ENCODE measurements at places on chromosomes 11 and 22.

DNA sequence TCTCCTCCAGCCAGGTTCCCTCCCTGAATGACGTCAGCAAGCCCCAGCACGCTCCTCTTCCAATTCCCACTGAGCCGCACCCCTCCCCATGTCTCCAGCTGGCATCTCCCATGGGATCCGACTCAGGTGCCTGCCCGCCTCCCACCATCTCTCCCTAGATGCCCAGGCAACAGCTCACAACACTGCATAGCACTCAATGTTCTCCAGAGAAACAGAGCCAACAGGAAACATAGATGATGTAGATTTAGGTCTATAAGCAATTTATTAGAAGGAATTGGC is 532.3 kb downstream of the BRD1 start:
- no peak for DNase-seq

DNA sequence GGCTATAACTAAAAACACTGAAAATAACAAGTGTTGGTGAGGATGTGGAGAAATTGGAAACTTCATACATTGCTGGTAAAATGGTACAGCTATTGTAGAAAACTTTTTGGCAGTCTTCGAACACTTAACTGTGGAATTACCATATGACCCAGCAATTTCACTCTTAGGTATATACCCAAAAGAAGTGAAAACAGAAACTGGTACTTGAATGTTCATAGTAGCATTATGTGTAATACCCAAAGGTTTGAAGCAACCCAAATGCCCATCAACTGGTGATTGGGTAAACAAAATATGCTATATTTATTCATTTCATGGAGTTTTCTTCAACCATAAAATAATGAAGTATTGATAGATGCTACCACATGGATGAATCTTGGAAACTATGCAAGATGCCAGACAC is 40.8 kb upstream of the FTH1 start:
- no peak for DNase-seq

DNA sequence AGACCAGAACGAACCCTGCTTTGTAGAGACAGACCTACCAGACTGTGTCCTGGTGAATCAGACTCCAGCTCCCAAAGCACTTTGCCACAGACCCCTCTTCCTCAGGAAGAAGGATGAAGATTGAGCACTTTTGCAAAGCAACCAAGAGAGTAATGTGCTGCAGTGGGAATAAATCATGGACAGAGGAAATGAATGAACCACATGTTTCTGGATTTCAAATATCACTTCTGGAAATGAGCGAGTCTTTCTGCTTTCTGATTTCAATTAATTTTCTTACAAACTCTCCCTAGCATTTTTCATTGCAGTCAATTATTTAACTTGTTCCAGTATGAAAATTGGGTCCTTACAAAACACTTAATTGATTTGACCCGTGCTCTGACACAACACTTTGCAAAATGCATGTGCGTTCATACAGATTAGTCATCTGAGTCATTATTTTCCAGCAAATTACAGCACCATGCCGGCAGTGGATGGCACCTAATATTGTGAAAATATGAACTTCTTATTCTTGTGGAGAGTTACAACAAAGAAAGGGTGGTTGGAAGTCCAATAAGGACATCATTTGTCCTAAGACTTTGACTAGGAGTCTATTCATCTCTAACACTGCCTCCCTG is 315.9 kb upstream of the CCDC90B start:
- no peak for DNase-seq

- DNase-seq = no peak
Measured at GRCh38 chr11:65821107-65821506, 12.7 kb upstream of the SNX32 start.

DNA sequence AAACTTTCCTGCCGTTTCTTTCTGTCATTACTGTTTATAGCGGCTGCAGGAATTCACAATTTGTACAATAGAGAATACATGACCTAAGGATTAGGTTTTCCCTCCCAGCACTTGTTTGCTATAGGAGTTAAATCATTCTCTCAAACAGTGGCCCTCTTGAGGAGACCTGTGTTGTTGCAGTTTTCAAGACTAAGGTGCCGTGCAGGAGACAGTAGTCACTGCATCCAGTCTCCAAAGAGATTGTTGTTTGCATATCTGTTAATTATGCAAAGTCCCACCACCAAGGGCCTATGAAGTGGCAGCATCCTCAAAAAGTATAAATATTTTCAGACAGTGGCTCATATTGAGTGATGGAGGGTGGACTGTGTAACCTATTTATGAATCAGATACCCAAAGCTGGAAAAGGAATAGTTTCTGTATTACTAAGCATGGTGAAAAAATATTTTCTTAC is 2.3 kb downstream of the PRSS23 start:
- peak; percentile 33 for DNase-seq

GRCh38 chr22:18954990-18955571 is 19.0 kb upstream of the PRODH start:
- no peak for DNase-seq

DNA sequence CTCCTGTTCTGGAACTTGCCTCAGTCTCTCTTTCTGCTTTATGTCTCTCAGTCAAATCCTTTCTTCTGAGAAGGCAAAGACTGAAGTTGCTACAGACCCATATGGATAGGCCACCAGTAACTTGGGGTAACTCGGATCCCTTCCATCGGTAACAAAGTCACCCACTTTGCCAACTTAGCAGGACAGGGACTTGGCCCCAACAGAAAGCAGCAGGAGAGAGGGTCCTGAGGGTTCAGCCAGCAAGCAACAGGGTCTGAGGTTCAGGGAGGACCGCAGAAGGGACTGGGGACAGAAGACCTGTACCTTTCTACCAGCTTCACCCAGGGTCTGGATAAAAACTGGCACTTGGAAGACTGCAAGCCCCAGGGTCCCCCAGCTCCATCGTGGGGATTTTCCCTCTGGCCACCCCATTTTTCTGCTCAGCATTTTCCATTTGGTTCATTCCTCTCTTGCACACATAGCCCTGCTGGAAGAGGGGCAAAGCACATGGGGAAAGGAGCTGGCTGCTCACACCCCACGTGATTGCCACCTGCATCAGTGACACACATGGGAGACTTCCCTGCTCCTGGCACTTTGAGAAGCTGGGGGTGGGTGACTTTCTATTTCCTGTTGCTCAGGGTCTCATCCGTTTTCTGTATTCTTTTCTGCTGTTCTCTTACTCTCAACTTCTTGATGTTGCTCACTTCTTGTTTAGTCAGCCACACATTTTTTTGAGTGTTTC is 34.6 kb upstream of the GNAZ start:
- DNase-seq = no peak

DNA sequence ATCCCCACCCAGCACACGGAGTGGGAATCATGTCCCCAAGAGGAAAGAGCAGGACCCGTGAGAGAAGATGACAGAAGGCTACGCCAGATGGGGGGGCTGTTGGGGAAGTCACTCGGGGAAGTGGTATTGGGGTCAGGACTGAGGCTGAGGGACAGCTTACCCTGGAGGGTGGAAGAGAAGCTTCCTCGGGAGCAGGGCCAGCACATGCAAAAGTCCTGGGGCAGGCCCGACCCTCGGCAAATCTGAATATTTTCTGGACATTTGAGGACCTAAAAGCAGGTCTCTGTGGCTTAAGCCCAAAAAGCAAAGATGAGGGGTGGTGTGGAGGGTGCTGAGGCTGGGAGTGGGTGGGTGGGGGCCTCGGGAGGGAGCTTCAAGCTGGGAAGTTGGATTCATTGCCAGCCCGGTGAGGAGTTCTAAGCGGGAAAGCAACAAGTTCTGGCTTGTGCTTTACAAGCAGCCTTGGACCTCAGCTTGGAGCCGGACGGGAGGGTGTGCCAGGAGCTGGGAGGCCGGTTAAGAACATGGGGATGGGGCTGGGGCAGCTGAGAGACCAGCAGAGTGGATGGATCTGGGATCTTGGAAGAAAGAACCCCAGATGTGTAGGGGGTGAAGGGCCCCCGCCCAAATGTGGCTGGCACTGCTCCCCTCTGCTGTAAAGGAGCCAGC is 34.9 kb downstream of the GRAMD4 start:
- no peak for DNase-seq

DNA sequence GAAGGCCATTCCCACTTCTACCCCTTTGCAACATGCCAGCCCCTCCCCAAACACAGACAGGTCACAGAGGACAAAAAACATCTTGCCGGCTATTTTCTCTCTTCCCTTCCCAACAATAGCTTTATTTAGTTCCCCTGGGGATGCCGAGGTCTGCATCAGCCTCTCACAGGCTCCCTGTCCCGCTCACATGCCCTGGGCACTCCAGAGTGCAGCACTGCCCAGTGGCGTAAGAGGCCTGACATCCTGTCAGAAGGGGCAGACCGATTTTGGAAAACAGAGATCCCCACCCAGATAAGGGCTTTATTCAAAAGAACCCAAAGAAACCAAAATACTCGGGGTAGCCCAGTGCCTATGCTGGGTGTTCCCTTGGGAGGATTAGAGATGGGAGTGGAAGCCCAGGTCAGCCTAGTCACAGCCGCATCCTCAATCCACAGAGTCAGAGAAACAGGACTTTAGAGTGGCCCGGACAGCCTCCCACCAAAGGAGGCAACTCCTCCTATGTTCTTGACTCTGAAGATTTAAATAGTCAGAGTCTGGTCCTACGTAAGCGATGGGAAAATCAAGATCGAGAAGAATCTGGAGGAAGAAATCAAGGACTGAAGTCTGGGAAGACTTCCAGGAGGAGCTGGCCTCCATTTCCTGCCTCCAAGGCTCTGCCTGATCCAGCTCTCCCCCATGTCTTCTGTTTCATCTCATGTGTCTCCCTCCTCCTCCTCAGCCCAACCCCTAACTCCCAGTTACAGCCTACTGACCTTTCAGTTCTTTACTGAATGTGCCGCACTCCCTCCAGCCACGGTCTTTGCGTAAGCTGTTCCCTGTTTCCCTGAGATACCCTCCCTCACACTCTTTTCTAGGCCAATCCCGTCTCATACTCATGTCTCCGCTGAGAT is 129.3 kb downstream of the FBXO7 start:
- DNase-seq = no peak

- DNase-seq = no peak
Measured at GRCh38 chr11:123899792-123900191, 2.2 kb upstream of the OR8D4 start.

DNA sequence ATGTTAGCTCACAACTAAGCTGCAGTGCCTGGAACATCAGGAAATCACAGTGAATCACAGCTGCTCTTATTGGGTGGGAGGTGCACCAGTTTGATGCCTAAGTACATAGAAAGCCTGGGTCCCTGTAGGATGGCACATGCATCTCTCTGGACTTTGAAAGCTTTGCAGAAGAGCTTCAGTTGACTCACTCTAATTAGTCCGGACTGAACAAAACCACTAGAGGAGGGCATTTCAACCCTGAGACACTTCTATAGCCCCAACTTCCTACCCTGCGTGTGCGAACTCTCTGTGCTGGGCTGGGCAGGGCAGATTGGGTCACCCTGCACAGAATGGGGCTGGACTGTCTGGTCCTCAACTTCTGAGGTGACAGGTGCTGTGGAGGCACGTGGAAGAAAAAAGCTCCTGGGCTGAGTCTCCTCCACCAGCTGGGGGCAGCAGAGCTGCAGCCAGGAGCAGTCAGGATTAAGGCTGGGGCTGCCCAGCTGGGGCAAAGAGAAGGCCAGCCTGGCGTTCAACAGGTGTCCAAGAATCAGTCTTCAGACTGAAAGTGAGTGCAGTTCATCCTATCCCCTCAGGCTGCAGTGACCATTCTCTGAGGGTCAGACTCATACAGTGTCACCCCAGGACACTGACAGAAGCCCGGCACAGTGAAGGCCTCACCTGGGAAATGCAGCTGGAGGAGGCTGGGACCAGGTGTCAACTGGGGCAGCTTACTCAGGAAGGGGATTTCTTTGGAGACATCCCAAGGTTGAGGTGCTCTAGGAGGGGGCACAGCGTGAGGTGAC is 22.1 kb downstream of the GGTLC2 start:
- no peak for DNase-seq

DNA sequence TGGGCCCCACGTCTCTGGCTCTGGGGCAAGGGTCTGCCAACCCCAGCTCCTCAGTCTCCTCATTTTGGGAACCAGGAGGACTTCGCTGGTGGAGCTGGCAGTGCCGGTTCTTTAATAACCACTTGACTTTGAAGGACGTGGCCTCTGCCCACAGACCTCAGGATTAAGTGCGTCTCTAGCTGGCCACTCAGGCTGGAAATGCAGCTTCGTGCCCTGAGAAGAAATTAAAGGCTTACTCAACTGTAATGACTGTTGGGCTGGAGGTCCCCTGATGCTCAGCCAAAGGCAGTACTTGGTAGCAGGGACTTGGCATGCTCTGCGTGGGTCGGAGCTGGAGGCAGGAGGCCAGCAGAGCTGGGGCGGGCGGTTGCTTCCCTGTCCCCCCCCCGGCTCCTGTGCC is 16.7 kb upstream of the PARVG start:
- no peak for DNase-seq

DNA sequence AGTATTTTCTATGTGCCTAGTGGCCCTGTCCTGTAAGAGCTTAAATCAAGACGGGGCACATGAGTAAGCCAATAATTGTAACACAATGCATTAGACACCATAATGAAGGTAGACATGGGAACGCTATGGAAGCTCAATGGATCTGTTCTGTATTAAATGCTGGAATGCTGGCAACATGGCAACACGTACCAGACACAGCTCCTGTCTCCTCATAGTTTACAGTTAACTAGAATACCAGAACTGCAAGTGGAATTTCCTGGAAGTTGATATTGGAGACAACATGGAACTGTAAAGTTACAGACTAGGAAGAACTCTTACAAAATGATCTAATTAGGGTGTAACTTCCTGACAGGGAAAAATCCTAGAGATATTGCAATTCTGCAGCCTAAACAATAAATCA is 12.4 kb downstream of the P4HA3 start:
- DNase-seq = no peak

DNA sequence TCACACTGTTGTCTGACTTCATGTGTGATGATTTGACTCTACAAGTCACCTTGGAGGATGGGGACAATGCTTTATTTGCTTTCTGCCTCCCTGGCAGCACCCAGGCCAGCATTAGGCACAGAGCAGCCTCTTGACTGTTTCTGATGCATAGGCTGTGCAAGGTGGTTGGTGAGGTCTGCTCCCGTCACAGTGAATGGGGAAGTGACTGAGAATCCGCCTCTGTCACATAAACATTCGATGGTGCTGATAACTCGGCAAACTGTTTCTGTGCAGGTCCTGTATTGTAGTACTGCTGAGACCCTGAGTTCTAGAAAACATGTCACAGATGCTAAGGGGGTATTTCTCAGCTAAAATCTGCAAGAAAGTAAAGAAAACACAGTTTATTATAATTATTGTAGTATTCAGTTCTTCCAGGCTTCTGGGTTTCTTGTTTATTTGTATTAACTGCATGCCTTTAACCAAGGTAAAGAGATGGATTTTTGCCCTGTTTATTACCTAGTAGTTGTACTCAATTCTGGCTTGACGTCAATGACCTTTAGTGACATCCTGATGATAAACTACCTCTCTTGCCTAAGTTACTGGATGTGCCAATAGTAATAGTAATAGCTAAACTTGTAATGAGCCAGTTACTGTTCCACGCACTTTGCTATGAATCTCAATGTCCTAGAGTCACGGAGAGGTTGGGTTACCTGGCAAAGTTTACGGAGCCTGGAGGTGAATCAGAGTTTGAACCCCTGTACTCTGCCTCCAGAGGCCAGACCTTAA is 24.8 kb upstream of the RCN1 start:
- DNase-seq = no peak

- DNase-seq = no peak
Measured at GRCh38 chr11:62885137-62885750, 4.5 kb downstream of the SLC3A2 start.

- no peak for DNase-seq
Measured at GRCh38 chr22:39243439-39244135, 1.2 kb downstream of the PDGFB start.

GRCh38 chr11:86292912-86293616 is 9.0 kb upstream of the HIKESHI start:
- DNase-seq = no peak

- no peak for DNase-seq
Measured at GRCh38 chr11:125750629-125751028, 4.5 kb downstream of the PATE1 start.

- DNase-seq = no peak
Measured at GRCh38 chr11:47766509-47767227, 473 bp downstream of the FNBP4 start.

All from NT2/D1 (cell line).